Mammary epithelial cell (primary cell): ENCODE measurements at places on chromosomes 5 and 9. TPM values are rescaled to one million over a fixed set of nuclear protein-coding genes. Genes with fewer than 3 reads are reported as not detected.

POC5 gene
- polyA plus RNA-seq = 10.9 TPM

DNA sequence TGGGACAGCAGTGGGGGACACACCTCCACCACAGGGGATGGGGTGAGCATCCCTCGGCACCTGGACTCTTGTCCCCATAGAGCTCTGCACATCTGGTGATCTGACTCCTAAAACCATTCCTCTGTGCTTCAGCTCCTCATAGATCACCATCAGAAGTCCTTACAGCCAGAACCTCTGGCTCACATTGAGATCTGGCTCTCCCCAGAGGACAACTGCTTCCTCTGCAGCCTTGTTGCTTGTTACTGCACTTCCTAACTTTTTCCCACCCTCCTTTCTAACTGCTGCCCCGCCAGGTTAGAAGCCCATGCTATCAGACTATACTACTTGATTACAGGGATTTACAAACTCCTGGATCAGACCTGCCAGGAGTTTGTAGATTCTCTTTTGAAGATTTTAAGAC lies 64.5 kb downstream of the ARSB start:
- DNase-seq = no peak

DNA sequence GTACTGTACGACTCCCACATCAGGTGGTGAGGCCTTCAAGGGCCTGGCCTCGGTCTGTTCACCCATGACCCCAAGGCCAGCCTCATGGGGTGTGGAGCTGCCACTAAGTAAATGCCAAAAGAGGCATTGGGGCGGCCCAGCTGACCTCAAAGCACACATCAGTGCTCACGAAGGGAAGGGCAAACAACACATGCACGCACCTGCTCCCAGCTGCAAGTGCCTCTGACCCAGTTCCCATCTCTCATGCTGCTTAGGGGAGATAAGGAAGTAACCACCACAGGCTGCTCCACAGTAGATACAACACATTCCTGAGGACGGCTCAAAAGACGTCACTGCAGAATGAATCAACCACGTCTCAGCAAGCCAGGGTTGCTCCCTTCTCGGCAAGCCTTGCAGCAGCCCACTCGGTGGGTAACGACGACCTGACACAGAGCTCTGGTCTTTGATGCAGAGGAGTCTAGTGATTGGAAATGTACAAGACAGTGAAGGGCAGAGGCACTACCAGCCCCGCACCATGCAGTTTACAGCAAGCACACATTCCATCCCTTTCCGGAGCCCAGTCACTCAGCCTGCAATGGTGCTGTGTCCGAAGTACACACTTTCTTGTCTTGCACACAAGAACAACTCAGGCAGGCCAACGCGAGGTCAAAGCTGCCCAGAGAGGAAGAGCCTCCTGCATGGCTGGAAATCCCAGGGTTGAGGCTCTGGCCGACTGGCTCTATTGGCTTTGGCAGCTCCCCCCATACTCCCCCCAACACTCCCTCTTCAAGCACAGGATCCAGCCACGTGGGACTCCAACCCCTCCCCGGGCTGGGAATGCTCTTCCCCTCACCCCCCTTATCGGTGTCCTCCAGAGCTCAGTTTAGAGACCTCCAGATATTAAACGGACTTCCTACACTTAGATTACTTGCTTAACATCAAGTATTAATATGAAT lies 31.8 kb downstream of the FABP6 start:
- no peak for DNase-seq

GRCh38 chr5:3075309-3075708 lies 323.8 kb upstream of the IRX2 start:
- no peak for DNase-seq

- peak; percentile 98 for DNase-seq
Observed at GRCh38 chr5:78638423-78638822, 10.1 kb downstream of the LHFPL2 start.

GCNT1 gene
- polyA plus RNA-seq = 50.6 TPM

DNA sequence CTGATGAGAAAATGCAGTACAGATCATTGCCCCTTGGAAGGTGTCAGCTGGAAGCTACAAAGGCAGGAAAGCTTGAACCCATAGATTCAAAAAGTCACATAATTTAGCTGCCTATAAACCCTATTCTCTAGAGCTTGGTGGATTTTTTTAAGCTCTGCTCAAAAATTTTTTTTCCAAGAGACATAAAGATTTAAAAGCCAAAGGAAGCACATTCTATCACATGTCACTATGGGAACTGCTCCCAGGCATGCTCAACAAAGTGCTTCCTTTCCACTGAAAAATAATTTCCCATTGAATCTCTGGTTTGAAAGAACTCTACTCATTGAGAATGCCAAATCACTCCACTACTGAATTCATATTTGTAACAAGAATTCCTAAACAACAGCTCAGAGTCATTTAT lies 419.8 kb downstream of the CETN3 start:
- DNase-seq = no peak
